ENCODE measurements at places on chromosomes 1 and 21.

DNA sequence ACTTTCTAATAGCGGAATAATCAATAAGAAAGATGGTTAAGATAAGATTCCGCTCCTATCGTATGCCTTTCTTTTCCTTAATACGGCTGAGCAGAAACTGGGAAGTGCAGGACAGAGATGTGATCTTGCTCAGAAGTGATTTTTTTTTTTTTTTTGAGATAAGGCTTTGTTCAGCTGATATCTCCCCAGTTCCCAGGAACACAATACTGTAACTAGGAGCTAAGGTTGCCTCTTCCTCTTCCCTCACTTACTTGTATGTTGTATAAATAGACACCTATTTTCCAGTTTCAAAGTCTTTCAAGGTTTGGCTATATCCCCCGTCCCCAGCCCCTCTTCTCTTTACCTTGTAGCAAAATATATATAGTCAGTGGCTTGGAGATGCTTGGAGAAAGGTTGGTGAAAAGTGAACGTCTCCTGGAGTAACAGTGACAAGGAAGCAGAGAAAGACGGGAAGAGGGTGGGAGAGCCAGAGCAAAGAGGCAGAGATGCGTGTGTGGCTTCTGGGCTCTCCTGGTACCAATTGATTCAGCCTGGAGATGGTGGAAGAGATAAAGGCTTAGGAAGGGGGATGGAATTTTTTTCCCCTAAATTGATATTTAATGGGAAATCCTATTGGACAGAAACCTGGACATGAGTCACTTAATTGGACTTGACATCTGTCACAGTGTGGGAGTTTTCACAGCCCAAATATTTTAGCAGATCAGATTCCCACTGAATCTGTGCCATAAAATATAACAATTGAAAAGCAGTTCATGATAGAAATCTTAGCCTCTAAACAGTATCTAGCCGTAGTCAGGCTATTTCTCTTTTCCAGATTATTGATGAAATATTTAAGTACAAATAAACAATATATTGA lies at the start of gene NHLH2:
NHLH2 (minus strand) TSS at position 522 of the 856 bp plus-strand sequence. CDS start 2,754 bp downstream, outside the sequence.
- no peak for DNase-seq

DNA sequence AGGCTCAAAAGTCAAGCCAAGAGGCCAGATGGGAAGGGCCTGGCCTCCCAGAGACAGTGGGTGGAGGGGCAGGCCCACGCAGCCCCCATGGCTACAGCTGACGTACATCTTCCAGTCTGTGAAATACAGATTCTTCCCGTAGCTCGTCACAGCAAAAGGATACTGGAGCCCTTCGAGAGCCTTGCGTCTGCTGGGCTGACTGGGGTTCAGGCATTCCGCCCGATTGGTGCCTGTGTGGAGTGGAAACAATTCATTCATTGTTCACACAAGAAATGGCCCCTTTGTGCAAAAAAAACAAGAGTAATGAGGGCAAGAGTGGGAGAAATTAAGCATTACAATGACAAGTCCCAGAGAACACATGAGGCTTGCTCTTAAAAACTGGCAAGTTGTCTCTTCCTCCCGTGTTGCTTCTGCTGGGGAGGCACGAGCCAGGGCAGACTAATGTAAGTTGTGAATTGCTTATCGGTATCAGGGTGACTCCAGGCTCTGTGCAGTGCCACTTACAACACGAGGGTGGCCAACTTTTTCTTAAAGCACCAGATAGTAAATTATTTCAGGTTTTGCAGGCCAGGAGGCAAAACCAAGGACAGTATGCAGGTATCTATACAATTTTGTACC lies 85.1 kb downstream of the NID1 start:
- no peak for DNase-seq

DNA sequence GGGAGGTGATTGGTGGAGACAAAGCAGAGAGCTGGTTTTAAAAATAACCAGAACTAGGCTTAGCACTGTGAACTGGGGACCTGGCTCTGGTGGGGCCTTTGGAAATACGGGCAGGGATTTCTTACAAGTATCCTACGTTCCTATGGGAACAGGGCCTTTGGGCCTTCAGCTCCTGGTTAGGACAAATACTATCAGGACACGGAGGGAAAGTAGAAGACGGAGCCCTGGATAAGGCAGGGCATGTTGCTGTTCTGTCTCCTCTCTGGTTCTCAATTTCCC lies 5.3 kb upstream of the MYOG start:
- DNase-seq, result no peak

GRCh38 chr1:178529364-178530036 lies 16.6 kb downstream of the TEX35 start:
- DNase-seq, result no peak

DNA sequence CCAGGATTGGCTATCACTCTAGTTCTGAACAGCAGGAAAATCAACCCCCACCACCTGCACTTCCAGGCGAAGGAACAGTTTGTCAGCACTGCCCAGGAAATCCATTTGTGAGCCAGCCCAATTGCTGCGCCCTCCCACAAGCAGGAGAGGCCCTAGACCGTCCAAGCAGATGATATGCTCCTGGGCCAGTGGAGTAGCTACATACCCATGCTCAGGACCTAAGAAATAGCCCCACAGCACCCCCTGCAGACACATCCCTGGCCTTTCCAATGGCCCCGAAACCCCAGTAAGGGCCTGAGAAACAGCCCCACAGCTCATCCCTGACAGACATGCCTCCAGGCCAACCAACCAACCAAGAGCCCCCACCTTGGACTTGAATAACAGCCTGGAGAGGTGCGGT lies 111.5 kb upstream of the ZC3H11B start:
- no peak for DNase-seq

DNA sequence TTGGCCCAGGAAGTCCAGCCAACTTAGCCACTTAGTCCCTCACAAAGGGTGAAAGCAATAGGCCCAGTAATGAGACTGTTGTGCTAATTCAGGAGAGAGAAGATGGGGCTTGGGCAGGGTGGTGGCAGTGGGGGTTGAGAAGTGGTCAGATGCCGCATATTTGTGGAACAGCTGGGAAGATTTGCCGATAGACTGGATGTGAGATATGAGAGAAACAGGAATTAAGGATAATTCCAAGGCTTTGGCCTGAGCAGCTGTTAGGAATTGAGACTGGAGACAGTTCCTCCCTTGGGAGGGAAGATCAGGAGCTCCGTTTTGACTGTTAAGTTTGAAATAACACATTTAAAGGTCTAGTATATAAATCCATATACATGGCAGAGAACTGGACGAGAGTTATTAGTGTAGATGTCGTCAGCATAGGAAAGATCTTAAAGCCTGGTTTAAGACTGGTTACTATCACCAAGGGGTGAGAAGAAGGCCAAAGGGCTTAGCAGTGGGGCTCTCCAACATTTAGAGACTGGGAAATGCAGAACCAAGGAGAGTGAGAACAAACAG lies 323.7 kb upstream of the FAM78B start:
- no peak for DNase-seq

DNA sequence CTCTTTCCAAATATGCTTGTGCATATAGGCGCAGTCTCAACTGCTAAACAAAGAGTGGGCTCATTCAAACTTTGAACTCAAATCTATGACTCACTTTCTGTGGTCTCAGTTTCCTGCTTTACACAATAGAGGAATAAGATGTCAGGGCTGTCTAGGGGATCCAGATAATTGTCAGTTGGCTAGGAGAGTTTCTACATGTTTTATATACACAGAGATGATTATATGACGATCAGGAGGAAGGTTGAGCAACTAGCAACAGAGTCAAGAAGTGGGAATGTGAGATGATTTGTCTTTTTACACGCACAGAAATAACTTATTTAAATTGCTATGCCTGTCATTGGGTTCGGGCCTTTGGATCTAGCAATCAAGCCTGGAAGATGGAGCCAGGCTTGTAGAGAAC lies 299.4 kb upstream of the LYPLAL1 start:
- DNase-seq, result no peak

GRCh38 chr1:41559331-41559730 lies 74.8 kb upstream of the EDN2 start:
- DNase-seq, result no peak

DNA sequence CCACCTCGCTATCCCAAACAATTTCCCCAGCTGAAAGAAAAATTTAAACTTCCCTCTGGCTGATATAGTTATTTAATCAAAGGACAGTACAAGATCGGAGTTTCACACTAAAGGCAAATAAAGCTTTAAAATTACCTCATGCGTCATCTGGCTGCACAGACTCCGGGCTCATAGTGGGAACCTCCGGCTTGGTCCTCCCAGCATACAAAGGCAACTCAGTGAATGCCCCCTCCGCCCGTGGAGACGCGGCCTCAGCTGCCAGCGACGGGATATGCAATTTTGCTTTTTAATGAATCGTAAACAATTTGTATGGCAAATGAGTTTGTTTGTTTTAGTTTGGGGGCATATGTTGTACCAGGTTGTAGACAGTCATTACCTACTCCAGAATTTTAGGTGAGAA lies 214.6 kb upstream of the NFIA start:
- no peak for DNase-seq

DNA sequence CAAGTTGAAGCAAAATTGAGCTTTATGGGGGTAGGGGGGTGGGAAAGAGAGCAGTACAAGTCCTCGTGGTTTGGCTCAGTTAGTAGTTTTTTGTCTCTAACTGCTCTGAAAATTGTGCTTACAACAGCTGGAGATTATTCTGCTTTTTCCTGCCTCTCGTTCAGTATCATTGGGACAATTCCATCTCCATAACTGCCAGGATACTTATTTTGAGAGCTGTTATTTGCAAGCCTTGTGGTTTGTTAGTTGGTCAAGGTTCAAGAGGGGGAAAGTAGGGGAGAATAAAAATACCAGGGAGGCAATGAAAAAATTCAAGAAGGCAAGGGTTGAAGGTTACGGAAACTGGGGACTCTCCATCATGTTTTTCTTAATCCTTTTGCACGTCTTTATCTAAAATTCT lies 811.8 kb upstream of the ADGRL2 start:
- DNase-seq, result no peak

GRCh38 chr1:6899621-6900020 lies 114.4 kb downstream of the CAMTA1 start:
- DNase-seq, result no peak

DNA sequence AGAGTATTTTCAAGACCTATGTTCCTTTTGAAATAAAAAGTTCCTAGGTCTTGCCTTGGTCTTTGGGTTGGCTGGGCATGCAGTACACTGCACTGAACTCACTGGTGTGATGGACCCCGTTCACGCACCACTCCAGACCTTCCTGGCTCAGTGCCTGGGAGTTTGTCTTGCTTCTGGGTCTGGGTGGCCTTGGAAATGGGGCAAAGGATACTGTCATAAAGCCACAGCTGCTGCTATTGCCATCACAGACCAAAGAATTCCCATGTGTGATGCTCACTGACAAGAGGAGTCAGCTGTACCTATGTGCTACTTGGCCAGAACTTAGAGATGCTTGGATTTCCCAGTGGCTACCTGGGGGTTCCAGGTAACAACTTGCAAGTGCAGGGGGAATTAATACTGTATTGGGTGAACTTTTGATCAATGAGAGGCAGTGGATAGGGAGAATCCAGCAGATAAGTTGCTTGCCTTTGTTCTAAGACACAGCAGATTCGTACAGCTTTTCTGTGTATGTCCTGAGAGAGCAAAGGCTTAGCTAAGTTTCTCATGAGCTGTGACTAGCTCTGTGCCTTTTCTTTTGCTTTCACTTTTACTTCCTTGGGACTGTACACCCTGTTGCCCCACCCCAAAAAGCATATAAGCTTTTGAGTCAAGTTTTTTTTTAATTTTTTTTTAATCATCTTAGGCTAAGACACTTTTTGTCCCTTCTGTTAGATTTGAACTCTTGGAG lies 115.3 kb downstream of the RUNX1 start:
- no peak for DNase-seq

DNA sequence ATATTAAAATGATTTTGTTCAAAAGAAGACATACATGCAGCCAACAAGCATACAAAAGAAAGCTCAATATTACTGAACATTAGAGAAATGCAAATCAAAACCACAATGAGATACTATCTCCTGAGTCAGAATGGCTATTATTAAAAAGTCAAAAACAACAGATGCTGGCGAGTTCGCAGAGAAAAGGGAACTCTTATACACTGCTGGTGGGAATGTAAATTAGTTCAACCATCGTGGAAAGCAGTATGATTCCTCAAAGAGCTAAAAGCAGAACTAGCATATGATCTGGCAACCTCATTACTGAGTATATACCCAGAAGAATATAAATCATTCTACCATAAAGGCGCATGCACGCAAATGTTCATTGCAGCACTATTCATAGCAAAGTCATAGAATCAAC lies 126.0 kb upstream of the HMCN1 start:
- no peak for DNase-seq

GRCh38 chr1:101781201-101781831 lies 215.4 kb downstream of the OLFM3 start:
- peak; percentile 28 for DNase-seq

DNA sequence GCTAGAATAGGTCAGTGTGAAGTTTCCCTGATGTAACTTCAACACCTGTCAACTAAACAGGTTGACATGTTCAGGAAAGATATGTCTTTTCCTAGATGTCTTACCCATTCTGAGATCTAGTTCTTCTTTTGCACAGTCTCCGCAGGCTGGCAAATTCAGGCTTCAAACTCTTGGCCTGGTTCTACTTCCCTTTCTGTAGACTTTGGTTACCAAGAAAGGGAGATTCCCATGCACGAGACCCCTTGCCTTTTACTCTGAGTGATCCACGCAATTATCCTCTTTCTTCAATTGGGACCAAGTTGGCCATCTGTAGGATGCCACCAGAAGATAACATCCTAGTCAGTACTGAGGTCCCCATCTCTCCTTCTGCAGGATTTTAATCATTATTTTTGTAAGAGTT lies 2.0 kb downstream of the CFAP45 start:
- DNase-seq, result no peak

- DNase-seq, result no peak
Observed at GRCh38 chr21:34280389-34280795, 83.4 kb upstream of the KCNE2 start.
